ENCODE measurements at places on chromosomes 1 and 21.

GRCh38 chr1:244970236-244970743, 105.9 kb upstream of the HNRNPU start:
- DNase-seq = no peak

GRCh38 chr1:230320804-230321203, 105.3 kb downstream of the PGBD5 start:
- no peak for DNase-seq

DNA sequence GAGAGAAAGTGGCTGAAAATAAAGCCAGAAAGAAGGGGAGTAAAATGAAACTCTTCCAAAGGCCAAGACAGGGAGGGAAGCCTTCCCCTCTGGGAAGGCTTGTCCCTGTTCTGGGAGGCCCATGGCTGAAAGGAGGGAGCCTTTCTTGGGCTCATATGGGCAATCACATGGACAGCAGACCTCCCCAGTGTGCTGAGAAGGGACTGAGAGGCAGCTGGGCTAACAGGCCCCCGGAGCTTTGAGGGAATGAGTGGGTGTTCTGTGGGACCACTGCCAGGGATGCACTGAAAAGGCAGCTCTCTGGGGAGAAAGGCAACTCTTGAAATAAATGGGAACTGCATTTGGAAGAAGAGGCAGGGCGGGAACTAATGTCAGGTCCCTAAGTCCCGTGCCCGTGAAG, 39.1 kb downstream of the KANK4 start:
- DNase-seq = no peak

GRCh38 chr1:246151796-246152434, 355.2 kb downstream of the SMYD3 start:
- no peak for DNase-seq

- DNase-seq = no peak
Observed at GRCh38 chr1:2988256-2988655, 33.0 kb upstream of the ACTRT2 start.

DNA sequence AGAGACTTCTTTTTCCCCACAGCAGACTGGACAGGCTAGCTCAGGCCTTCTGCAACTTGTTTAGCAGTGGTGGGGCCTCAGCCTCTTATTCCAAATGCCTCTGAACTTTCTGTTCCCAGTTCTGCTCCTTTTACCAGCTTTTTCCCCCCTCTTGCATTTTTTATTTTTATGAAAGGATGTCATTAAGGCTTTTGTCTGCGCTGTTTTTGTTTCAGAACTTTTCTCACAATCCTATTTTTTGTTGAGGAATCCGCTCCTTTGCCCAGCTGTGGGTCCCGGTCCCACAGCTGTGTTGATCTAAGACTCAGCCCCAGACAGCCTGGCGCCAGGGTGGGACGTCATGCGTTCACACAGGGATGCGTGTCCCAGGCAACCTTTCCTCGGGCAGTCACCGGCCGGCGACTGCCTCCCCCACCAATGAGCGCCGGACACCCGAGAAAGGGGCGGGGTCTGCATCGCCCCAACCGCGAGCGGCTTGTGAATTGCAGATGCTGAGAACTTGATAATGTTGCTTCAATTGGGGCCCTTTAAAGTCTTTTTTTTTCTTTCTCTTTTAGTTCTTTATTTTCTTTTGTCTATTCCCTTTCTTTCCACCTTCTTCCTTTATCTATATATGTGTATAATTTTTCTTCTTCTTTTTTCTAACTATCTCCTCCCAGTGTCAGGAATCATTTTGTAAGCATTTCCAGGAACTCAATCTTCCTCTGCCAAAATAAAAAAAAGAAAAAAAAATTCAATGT, 3.0 kb upstream of the ID3 start:
- DNase-seq = no peak
